Activated naive CD4-positive, alpha-beta T cell treated with anti-CD3 and anti-CD28 coated beads, Interleukin-2, amount 50 U/mL, for 16 hours (primary cell): ENCODE measurements at places on chromosomes 2 and 18.

- DNase-seq = no peak
These were observed 151.5 kb downstream of the ASXL3 start for GRCh38 chr18:33729556-33729955.

- DNase-seq = no peak
These were observed 109.5 kb upstream of the PIK3C3 start for GRCh38 chr18:41845563-41845962.

GRCh38 chr2:8682719-8683667, 1.1 kb downstream of the ID2 start:
- DNase-seq = peak; percentile 58

DNA sequence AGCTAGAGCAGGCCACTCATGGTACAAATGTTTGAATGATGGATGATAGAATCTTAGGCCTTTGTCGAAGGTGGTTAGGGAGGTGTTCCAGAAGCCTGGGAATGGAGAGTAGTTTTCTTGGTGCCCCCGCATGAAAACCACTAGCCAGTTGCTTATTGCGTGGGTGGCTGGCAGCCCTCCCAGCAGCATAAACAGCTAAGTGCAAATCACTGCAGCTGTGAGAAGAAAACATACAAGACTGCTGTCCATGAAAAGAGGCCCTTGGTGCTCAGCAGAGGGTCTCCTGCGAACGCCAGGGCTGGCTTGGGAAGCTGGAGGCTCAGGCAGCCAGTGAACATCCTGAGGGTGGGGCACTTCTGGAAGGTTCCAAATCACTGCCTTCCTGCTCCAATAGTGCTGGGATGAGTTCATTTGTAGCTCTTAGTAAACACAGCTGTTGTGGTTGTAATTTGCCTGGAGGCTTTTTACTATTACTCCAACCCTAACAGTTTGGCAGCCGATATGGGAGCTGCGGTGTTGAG, 118.8 kb downstream of the MGAT5 start:
- no peak for DNase-seq

- no peak for DNase-seq
These were observed 39.0 kb upstream of the LYPD6B start for GRCh38 chr2:148999451-148999921.

DNA sequence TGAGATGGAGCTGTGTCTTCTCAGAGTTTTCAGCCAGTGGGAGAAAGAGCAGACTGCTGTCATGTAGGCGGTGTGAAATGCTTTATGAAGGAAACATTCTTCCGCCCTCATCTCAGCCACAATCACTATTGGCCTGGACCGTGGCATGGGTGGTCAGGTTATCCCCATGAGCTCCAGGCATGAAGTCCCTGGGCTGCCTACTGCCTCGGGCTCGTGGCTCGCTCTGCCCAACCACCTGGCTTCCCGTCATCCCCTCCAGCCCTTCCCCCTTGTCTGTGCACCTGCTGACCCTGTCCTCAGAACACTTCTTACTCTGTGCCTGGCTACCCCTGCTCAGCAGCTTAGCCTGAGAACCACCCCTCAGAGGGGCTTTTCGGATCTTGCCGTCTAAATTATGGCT, 15.5 kb downstream of the COLEC11 start:
- DNase-seq = no peak

DNA sequence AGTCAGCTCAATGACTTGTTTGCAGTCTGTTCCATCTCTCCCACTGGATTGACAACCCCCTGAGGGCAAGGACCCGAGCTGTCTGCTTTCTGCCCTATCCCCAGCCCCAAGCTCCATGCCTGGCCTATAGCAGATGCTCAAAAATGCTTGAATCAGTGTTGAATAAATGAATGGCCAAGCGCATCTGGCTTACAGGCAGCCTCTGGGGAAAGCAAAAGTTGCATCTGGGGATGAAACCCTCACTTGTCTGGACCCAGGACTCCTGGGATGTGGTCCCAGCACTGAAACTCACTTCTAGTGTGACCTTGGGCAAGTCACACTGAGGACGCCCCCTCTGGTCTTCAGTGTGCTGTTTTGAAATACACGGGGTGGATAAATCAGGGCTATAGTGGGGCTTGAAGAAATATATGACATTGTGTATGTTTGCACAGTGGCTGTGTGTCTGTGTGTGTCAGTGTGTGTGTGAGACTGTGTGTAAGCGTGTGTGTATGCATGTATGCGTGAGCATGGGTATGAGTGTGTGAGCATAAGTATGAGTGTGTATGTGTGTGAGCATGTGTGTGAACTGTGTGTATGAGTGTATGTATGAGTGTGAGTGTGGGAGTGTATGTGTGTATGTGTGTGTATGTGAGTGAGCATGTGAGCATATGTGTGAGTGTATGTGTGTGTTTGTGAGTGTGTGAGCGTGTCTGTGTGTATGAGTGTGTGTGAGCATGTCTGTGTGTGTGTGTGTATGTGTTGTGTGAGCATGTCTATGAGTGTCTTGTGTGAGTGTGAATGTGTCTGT, 27.8 kb upstream of the TNS1 start:
- DNase-seq = no peak

- peak; percentile 36 for DNase-seq
These were observed 33.3 kb downstream of the UXS1 start for GRCh38 chr2:106160786-106161261.

DNA sequence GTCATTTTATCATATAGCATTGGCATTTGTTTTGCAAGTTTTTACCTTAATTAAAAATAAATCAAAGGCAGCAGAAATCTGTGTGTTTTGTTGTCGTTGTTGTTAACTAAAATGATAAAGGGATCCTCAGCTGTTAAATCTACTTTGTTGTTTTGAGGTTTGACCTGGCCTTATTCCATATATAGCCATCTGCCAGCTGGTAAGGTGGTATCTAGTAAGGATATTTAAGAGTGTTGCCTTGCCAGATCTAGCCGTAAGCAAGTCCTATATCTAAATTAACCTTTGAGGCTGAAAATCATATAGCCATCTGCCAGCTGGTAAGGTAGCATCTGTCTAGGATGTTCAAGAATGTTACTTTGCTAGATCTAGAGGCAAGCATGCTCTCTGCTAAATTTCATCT, 56.6 kb downstream of the BMPR2 start:
- no peak for DNase-seq

GRCh38 chr2:231186325-231186724, 12.1 kb upstream of the ARMC9 start:
- DNase-seq = no peak

DNA sequence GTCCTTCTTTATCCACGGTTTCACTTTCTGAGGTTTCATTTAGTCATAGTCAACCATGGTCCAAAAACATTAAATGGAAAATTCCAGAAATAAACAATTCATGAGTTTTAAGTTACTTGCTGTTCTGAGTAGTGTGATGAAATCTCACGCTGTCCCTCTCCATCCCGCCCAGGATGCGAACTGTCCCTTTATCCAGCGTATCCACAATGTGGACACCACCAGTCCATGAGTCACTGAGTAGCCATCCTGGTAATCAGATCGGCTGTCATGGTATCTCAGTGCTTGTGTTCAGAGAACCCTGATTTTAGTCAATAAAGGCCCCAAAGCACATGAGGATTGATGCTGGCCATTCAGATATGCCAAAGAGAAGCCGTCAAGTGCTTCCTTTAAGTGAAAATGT, 3.7 kb downstream of the SP140L start:
- no peak for DNase-seq

DNA sequence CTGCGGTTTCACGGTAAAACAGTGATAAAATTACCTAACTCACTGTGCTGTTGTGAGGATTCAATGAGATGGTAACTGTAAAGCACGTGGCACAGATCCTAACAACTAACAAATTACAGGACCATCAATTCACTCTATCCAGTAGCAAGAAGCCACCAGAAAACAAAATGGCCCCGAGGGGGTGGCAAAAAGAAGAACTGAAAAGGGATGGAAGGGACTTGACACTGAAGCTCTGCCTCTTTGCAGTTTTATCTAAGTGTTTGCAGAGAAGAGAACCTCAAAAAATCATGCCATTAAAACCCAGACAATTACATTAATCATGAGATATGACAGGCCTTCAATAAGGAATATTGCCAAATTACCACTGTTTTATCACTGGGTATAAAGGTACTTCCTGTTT, 46.7 kb downstream of the IRS1 start:
- DNase-seq = no peak

- DNase-seq = no peak
These were observed 64.5 kb downstream of the ITGB1BP1 start for GRCh38 chr2:9358846-9359245.

DNA sequence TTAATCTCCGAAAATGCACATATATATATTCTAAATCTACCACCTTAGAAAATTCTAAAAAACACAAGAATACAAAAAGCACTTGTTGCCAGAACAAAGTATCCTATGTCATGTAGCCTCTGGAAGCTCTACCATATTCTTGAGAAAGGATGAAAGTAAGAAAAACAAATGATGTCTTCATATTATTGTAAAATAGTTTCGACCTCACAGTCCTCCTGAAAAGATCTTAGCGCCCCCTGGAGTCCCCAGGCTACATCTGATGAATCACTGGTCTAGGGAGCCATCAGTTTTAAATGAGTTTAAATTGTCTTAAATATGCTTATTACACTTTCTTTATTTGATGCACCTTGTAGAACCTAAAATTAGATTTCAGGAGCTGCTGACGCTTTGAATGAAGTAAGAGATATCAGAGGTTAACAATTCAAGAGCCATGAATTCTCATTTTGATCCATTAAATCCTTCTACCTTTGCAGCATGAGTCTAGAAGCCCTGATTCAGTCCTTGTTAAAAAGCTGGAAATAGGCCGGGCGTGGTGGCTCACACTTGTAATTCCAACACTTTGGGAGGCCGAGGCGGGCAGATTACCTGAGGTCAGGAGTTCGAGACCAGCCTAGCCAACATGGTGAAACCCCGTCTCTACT, 138.8 kb downstream of the MCFD2 start:
- DNase-seq = peak; percentile 48

DNA sequence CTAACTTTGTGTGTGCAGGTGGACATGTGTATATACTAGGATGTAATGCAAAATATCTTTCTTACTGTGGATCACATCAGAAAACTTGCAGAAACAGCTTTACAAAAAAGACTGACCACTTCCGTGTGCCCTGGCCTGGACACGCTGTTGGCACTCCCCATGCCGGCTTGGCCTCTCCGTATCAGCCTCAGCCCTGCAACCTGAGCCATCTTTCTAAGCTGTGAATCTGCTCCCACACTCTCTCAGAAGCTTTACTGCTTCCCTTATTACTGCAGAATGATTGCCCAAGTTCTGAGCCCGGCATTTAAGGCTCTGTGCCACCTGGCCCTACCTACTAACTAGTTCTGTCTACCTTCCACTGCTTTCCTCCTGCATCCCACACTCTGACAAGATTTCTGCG, 37.8 kb downstream of the MYO7B start:
- no peak for DNase-seq

DNA sequence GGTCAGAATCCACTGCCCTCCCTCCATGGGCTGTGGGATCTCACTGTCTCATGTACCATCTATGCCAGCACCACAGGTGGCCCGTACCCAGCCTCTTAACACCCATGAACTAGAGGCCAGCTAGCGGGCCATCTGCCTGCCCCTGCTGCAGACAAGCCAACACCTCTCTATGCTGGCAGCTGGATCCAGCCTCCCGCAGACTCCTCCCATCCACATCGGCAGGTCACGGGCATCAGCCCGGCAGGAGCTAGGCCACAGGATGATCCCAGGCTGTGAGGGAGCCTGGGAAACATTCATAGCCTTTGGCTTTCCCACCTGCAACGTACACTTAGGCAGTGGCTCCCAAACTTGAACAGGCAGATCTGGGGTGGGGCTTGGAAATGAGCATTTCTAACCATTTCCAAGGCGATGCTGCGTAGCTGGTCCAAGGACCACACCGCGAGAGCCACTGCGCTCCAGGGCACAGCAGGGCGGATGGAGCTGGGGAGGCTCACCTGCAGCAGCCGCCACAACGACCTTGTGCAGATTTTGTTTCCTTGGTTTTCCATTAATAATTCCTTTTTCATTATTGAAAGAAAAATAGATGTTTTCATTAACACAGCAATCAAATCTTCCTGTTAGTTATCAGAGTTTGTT, 114.7 kb downstream of the KCNF1 start:
- DNase-seq = no peak

DNA sequence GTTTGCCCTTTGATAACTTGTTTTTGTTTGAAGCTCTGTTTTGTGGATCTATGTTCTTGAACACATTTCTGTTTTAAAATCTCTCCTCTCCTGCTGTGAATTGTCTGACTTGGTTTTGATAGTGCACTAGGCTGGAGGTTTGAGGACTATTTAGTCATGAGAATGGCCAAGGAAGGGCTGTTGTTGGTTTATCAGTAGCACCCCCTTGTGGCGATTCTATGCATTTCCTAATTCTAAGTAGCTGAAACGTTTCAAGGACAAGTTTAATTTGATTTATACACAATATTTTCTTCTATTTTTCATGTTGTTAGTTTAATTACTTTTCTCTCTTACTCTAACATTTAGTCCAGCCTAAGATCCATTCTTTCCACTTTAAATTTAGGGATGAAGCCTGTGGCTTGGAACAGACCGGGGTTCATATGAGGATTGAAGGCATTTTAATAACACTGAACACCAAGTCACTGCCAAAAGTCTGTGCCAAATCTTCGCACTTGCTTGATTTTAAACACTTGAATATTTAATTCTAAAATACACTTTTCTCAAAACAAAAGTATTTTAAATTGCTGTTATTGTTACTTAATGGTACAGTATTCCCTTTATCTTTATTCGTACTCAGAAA, 166.0 kb downstream of the SOCS6 start:
- DNase-seq = no peak

DNA sequence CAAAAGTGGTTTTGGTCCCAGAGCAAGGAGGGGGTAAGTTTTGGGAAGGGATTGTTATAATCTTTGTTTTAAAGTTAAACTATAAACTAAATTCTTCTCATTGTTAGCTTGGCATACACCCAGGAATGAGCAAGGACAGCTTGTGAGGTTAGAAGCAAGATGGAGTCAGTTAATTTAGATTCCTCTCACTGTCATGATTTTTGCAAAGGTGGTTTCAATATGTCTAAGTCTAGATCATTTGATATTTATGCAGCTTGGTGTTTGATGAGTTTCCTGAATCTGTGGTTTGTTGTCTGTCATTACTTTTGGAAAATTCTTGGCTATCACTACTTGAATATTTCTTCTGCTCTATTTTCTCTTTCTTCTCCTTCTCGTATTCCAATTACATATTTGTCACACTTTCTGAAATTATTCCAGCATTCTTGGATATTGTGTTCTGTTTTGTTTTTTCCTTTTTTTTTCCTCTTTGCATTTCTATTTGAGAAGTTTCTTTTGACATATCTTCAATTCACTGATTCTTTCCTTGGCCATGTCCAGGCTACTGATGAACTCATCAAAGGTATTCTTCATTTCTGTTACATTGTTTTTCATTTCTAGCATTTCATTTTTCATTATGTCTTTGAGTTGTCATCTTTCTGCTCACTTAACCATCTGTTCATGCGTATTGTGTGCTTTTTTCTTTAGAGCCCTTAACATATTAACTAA, 5.1 kb downstream of the SP140 start:
- no peak for DNase-seq

GRCh38 chr18:8895987-8896619, 190.7 kb downstream of the MTCL1 start:
- DNase-seq = no peak

- DNase-seq = no peak
These were observed 3.2 kb downstream of the ZBTB7C start for GRCh38 chr18:48405978-48406377.

- no peak for DNase-seq
These were observed 10.7 kb upstream of the FAHD2A start for GRCh38 chr2:95391641-95392310.

GRCh38 chr2:203437511-203437910, 97.6 kb downstream of the RAPH1 start:
- DNase-seq = no peak

- DNase-seq = no peak
These were observed 95.1 kb upstream of the GPC1 start for GRCh38 chr2:240340361-240340761.

GRCh38 chr18:11119550-11119949, 29.8 kb downstream of the PIEZO2 start:
- DNase-seq = no peak

- no peak for DNase-seq
These were observed 479.8 kb downstream of the NUP35 start for GRCh38 chr2:183604065-183604464.
